ENCODE measurements at places on chromosomes 11 and 22.

GRCh38 chr11:117722082-117722481 lies 74.9 kb downstream of the DSCAML1 start:
- no peak for DNase-seq

- DNase-seq, result no peak
Observed at GRCh38 chr11:32858731-32859130, 29.0 kb downstream of the PRRG4 start.

- no peak for DNase-seq
Observed at GRCh38 chr22:45096256-45096907, 67.3 kb upstream of the NUP50 start.

- DNase-seq, result no peak
Observed at GRCh38 chr11:35626501-35626900, 8.2 kb downstream of the FJX1 start.

GRCh38 chr22:46025973-46026898 lies 49.3 kb upstream of the WNT7B start:
- no peak for DNase-seq

- no peak for DNase-seq
Observed at GRCh38 chr22:50252082-50253045, 1.3 kb upstream of the HDAC10 start.

DNA sequence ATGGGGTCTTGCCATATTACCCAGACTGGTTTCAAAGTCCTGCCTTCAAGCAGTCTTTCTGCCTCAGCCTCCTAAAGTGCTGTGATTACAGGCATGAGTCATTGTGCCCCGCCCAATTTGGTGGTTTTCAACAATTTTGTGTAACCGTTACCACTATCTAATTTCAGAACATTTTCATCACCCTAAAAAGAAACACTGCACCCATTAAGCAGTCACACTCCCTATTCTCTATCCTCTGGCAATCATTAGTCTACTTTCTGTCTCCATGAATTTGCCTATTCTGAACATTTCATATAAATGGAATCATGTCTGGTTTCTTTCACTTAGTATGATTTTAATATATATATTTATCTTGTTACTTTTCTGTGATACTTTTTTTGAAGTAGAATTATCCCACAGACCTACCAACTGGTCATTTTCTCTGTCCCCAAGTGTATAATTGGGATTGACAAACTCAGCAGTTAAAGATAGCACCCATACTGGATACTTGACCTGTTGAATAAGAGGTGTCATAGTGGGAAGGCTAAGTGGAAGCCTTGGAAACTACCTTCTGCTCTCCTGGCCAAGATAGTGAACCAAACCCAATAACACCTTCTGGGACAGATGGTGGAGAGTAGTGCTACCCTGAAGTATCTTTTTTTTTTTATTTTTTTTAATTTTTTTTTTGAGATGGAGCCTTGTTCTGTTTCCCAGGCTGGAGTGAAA lies 64.8 kb downstream of the STIM1 start:
- no peak for DNase-seq

- DNase-seq, result no peak
Observed at GRCh38 chr11:96125400-96125799, 201.5 kb upstream of the MTMR2 start.
